ENCODE measurements at places on chromosomes 6 and 20.

DNA sequence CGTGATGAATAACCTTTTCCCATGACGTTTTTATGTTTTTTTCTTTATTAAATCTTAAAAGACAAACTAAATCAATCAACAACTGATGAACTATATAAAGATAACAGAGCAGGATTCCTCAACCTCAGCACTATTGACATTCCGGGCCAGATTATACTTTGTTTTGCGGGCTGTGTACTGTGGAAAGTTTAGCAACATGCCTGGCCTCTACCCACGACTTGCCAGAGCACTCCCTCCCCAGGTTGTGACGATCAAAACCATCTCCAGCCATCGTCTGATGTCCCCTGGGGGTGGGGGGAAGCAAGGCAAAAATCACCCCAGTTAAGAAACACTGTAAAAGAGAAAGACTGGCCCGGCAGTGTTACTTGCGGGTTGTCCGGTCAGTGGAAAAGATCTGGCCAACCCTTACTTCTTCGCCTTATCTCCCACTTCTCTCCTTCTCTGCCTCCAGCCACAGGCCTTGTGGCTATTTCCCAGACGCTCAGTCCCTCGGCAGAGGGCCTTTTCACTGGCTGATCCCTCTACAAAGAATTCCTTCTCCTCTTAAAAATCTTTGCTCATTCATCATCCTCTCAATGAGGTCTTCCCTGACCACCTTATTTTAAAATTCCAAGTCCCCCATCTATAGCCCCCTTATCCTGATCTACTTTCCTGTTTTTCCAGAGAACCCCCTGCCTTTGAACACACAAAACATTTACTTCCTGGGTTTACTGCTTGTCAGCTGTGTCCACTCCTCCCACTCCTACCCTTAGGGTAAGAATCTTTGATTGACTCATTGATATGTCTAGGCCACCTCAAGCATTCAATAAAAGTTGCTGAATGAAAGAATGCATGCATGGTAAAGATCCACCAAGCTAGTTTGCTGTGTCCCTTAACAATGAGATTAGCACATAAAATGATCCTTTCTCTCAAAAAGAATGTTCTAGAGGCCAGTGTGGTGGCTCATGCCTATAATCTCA lies 14.7 kb upstream of the RAB22A start:
- H3K4me3 ChIP-seq: no peak overlapping the region
- no peaks in the 10 kb centered on the region for H3K27me3 ChIP-seq
- no peak overlapping the region for H3K27ac ChIP-seq

DNA sequence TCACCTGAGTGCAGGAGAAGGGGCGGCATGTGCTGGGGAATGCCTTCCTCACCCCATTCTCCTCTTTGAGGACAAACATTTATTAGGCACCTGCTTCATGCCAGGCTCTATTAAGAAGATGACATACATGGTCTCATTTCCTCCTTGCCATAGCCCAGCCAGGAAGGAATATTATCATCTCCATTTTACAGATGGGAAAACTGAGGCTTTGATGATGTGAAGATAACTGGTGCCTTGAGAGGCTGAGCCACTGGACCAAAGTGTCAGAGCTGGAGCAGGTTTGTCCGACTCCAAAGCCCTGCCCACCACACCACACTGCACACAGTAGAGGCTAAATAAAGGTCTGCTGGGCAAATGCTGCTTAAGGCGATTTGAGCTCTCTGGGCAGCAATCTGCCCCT lies 37.2 kb downstream of the FAM110A start:
- peaks cover 3% of the 10 kb centered on the region for H3K4me1 ChIP-seq
- H3K4me3 ChIP-seq: no peak overlapping the region
- no peaks in the 10 kb centered on the region for H3K27me3 ChIP-seq
- no peaks in the 10 kb centered on the region for H3K36me3 ChIP-seq
- H3K27ac ChIP-seq: no peak overlapping the region

DNA sequence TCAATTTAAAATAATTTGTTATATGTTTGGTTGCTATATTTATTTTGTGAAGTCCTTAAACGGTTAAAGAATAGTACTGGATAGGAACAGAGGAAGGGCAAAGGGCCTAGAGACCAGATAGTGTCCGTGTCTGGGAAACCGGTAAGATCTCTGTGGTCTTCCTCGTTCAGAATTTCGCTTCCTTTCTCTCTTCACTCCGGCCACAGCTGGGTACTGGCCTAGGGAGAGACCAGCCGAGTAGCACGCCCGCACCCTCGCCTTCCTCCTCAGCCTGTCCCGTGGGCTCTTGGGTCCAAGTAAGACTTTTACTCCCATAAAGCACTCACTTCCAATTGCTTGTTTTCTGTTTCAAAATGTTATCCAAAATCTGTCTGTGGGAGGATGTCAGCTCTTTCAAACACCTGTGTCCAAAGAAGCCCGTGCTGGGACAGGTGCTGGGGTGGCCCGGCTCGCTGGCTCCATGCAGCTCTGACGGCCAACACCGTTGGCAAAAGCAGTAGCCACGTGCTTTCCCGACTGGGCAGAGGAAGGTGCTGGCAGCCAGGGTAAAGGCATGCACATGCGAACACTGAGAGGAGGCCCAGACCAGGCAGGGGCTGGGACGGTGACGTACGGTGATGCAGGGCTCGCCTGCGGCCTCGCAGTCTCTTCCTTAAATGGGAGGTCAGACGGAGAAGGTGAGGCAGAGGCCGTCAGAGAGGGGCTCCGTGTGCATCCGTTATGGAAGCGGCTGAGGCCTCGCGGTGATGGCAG lies 112.2 kb downstream of the IRF4 start:
- H3K4me3 ChIP-seq: no peak overlapping the region
- H3K4me1 ChIP-seq: no peaks in the 10 kb centered on the region
- no peak overlapping the region for H3K27ac ChIP-seq
- H3K27me3 ChIP-seq: no peaks in the 10 kb centered on the region

DNA sequence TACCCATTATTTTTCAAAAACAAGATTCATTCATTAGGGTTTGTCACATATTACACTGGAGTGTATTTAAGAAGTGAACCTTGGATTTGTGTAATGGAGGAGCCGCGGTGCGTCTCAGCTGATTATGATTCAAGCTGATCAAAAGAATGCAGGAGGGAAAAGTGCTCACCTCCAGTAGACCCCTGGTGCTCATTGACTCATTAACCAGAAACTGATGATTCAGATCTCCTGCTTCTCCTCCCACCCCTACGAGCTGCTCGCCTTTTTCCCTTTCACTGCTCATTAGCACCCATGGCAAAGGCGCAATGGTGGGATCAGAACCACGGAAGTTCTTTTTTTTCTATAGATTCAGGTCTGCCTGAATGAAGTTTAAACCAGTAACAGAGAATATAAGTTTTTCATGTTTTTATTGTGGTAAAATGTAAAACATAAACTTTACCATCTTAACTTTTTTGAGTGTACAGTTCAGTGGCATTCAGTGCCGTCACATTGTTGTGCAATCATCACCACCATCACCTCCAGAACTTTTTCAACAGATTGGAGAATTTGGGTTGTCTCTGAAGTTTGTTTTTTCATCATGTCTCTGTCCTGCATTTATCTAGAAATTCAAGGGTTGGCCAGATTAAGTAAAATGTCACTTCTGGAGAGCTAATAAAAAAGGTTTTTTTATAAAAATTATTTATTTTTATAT lies 101.6 kb downstream of the LINC00237 start:
- no peak for DNase-seq
- H3K36me3 ChIP-seq: no peaks in the 10 kb centered on the region
- H3K27me3 ChIP-seq: no peaks in the 10 kb centered on the region
- H3K27ac ChIP-seq: no peak overlapping the region
- H3K4me1 ChIP-seq: no peaks in the 10 kb centered on the region

DNA sequence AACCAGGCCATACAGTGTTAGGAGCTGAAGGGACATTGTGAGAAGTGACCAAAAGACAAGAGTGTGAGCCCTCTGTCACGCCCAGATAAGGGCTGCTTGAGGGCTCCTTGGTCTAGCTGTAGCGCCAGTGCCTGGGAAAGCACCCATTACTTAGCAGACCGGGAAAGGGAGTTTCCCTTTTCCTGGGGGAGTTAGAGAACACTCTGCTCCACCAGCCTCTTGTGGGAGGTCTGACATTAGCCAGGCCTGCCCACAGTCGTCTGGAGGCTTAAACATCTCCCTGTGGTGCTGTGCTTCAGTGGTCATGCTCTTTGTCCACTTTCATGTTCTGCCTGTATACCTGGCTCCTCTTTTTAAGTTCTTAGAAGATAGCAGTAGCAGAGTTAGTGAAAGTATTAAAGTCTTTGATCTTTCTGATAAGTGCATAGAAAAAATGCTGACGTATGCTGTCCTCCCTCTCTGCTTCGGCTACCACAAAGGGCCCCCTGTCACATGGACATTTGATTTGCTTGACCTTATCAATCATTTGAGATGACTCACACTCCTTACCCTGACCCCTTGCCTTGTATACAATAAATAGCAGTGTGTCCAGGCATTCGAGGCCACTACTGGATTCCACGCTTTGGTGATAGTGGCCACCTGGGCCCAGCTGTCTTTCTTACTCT lies 201.5 kb upstream of the ECI2 start:
- no peak for DNase-seq
- H3K27me3 ChIP-seq: no peaks in the 10 kb centered on the region
- no peak overlapping the region for H3K27ac ChIP-seq
- no peaks in the 10 kb centered on the region for H3K4me1 ChIP-seq

DNA sequence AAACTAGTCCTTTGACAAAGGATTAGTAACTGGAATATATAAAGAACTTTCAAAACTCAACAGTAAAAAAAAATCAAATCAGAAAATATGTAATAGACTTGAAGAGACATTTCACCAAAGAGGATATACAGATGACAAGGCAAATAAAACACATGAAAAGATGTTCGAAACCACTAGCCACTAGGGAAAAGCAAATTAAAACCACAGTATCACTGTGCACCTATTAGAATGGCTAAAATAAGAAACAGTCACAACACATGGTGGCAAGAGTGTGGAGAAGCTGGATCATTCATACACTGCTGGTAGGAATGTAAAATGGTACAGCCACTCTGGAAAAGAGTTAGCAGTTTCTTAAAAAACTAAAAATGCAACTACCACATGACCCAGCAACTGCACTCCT lies 14.9 kb downstream of the ZBTB2 start:
- H3K36me3 ChIP-seq: peaks cover 2% of the 10 kb centered on the region
- H3K27ac ChIP-seq: no peak overlapping the region
- no peaks in the 10 kb centered on the region for H3K27me3 ChIP-seq
- no peak overlapping the region for H3K4me3 ChIP-seq
- DNase-seq: no peak

GRCh38 chr6:39543095-39543494 lies 182.1 kb downstream of the KIF6 start:
- no peaks in the 10 kb centered on the region for H3K36me3 ChIP-seq

DNA sequence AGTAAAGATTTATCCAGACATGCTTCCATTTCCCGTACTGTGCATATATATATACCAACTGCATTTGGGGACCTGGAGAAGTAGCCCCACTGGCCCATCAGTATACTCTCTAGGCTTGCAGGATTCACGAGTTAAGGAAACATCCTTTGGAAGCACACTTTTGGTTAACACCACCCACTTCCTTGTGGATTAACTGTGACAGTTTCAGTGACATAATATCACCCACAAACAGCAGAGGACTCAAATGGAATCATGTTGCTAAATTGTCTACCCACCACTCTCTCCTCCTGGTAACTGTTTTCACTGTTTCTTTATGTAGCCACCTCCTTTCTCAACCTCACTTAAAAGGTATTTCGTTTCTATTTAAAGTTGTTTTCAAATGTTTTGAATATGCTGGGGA lies 55.0 kb downstream of the PROKR2 start:
- H3K4me1 ChIP-seq: no peaks in the 10 kb centered on the region
- no peaks in the 10 kb centered on the region for H3K36me3 ChIP-seq
- DNase-seq: no peak
- H3K27ac ChIP-seq: no peak overlapping the region

- no peaks in the 10 kb centered on the region for H3K4me1 ChIP-seq
- no peak for DNase-seq
- H3K27ac ChIP-seq: no peak overlapping the region
- no peak overlapping the region for H3K4me3 ChIP-seq
- no peaks in the 10 kb centered on the region for H3K36me3 ChIP-seq
- H3K27me3 ChIP-seq: no peaks in the 10 kb centered on the region
These were observed 47.4 kb downstream of the COL21A1 start for GRCh38 chr6:56199956-56200355.

- H3K4me1 ChIP-seq: peaks cover 8% of the 10 kb centered on the region
- no peaks in the 10 kb centered on the region for H3K27me3 ChIP-seq
- no peak for DNase-seq
These were observed 41.4 kb downstream of the PTGIS start for GRCh38 chr20:49526568-49526967.

GRCh38 chr6:71393981-71394432 lies 105.4 kb downstream of the OGFRL1 start:
- peak overlapping the region; percentile 82 for H3K27ac ChIP-seq
- peaks cover 4% of the 10 kb centered on the region for H3K36me3 ChIP-seq
- DNase-seq: no peak
- H3K4me1 ChIP-seq: peaks cover 36% of the 10 kb centered on the region
- H3K27me3 ChIP-seq: no peaks in the 10 kb centered on the region
- H3K4me3 ChIP-seq: no peak overlapping the region

DNA sequence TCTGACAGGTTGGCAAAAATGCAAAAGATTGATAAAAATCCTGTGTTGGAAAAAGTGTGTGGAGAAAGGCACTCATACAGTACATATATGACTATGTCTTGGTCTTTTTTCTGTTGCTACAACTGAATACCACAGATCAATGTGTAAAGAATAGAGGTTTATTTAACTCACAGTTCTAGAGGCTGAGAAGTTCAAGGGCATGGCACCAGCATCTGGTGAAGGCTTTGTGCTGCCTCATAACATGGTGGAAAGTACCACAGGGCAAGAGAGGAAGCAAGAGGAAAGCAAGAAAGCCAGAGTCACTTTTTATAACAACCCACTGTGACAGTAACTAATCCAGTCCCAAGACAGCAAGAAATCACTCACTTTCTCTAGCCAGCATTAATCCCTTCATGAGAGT lies 57.5 kb downstream of the ALDH8A1 start:
- no peak overlapping the region for H3K27ac ChIP-seq
- H3K4me1 ChIP-seq: no peaks in the 10 kb centered on the region
- no peak overlapping the region for H3K4me3 ChIP-seq

- peak overlapping the region; percentile 95 for H3K27ac ChIP-seq
- DNase-seq: no peak
- H3K36me3 ChIP-seq: no peaks in the 10 kb centered on the region
- no peaks in the 10 kb centered on the region for H3K27me3 ChIP-seq
These were observed 54.3 kb upstream of the PRND start for GRCh38 chr20:4667371-4667773.
